Cardiac septum (tissue), 1 donor: ENCODE measurements at places on chromosomes 5 and 9. TPM values are rescaled to one million over a fixed set of nuclear protein-coding genes. Genes with fewer than 3 reads are reported as not detected.
A peak's percentile ranks its signal among the peaks of the same experiment; 100 is the strongest.

ORM2 gene
- 0.32 TPM for total RNA-seq

FAM169A gene
- 6.5 TPM for total RNA-seq

PAPPA gene
- 2.8 TPM for total RNA-seq

SLC4A9 gene
- total RNA-seq = 0.19 TPM

IL5 gene
- total RNA-seq = not detected

C1QTNF3 gene
- 2.8 TPM for total RNA-seq

FBXO38 gene
- total RNA-seq = 61.3 TPM

ACTBL2 gene
- total RNA-seq = not detected

POU5F2 gene
- total RNA-seq = 0.73 TPM

GRCh38 chr5:40321514-40321913 lies 358.2 kb upstream of the PTGER4 start:
- DNase-seq = no peak

DNA sequence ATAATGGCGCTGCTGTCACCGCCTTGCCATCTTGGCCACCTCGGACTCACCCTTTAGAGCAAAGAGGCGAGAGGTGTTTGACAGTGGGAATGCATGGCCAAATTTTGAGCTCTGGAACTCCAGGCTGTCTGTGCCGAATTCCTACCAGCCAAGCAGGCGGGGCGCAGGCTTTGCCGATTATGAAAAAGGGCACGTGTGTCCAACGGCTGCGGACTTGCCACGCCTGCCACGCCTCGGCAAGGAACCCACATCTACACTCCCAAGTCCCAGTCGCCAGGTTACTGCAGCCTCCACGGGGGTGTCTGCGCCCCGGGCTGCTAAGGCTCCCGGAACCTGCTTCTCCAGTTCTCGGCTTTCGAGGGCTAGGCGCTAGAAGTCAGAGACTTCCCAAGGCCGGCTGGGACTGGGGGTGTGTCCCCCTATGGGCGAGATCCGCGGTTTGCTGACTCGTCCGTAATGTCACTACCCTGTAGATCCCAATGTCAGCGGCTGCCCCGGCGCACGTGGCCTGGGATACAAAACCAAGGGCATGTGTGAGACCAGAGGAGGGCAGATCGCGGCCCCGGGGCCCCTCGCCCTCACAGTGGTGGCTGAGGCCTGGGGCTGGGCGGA lies 2.8 kb downstream of the NPR3 start:
- no peak for DNase-seq

- DNase-seq = peak; percentile 89
These were observed 207.9 kb downstream of the C9orf50 start for GRCh38 chr9:129412814-129413536.

DNA sequence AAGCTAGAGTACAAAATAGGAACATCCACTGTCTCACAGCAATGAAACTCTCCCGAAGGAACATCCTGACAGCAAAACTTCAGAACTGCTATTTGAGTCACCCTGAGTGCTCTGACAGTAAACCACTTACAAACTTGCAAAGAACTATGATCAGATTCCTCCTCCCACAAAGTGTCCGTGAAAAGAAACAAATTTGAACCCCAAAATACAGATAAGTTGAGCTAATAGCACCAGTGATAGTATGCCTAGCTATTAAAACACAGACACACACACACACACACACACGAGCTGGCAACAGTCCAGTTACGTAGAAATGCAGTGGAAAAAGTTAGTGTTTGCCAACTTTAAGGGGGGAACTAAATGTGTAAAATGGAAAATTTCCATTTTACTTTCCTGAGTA lies 3.1 kb upstream of the GLIS3 start:
- no peak for DNase-seq

DNA sequence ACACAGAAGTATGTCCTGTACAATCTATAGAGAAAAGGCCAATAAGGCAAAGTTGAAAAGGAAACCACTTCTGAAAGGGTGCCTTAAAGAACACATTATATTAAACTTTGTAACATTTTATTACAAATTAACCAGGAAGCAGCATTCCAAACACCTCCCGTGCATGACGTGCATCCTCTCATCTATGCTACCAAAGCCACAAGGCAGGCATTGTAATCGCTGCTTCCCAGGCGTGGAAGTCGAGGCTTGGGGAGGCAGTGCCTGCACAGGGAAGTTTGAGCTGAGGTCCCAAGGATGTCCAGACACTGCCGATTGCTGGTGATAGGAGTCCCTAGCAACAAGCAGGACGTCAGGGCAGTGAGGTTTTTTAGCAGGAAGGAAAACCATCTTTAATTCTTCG lies 44.3 kb upstream of the BARHL1 start:
- no peak for DNase-seq

DNA sequence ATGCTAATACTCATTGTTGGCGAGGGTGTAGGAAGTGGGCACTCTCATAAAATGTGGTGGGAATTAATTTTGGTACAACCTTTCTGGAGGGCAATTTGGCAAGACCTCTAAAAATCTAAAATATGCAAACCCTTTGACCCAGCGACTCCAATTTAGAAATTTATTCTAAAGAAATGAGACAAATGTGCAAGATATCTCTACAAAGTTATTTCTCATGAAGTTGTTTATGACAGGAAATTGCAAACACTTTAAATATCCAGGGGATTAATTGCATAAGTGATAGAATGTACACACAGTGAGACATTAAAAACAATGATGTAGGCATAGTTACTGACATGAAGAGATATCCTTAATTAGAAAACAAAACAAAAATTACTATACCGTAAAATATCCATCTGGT lies 246.3 kb upstream of the MAP3K1 start:
- DNase-seq = no peak

DNA sequence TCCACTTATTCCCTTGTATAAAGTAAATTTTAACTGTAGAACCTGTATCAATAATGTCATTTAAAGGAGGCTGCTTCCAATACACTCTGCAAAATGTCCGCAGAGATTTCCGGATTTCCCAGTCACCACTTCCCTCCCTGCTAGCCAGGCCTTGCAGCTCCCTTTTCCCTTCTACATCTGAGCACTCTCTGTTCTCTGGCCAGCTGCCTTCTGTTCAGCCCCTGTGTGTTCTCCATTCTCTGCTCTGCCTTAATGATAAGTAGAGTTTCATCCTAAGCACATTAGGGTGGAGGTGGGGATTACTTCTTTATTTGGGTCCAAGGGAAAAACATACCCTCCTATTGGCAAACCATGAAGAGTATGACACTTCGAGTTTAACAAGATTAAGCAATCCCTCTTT lies 719.6 kb upstream of the WWC1 start:
- DNase-seq = no peak

GRCh38 chr5:121737120-121737519 lies 114.6 kb upstream of the FTMT start:
- no peak for DNase-seq

GRCh38 chr5:151924564-151925301 lies at the start of gene GLRA1:
GLRA1 (minus strand) TSS chr5:151924851; CDS start chr5:151924549, 302 bp downstream.
- peak; percentile 76 for DNase-seq

- peak; percentile 76 for DNase-seq
These were observed 27.6 kb downstream of the ZDHHC11B start for GRCh38 chr5:756865-757345.

DNA sequence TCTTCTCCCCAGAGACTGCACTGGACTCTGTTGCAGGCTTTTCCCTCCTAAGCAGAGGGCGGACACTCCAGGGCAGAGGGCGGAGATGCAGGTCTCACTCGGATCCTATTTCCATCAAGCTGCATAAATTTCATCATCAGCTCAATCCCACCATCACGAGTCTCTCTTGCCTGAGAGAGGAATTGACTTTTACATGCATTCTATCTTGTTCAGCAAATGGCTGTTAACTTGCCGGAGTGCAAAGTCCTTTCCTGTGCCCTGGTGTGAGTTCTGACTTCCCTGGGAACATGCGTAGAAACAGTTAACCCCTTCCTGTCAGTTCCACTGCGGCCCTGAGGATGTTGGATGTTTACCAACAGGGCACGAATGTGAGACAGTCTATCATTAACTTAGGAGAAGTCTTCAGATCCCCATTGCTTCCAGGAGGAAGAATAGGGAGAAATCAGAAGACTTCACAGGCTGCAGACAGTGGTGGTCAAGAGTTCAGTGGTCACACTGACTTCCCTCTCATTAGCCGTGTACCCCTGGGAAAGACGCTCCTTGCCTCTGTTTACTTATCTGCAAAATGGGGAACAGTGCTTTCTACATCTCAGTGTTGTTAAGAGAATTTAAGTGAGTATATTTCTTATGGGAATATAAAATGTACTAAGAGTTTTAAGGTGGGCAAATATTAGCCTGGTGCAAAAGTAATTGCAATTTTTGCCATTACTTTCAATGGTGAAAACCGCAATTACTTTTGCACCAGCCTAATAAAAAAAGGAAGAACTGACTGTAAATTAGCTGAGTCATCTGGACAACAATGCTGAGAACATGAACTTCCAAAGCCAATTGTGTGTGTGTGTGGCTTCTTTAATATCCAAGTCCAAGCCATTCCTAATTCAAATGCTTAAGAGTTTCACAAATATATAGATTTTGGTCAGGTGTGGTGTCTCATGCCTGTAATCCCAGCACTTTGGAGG lies 248.0 kb downstream of the DRD1 start:
- no peak for DNase-seq

- DNase-seq = no peak
These were observed 1.4 kb downstream of the DBH start for GRCh38 chr9:133637451-133638055.

DNA sequence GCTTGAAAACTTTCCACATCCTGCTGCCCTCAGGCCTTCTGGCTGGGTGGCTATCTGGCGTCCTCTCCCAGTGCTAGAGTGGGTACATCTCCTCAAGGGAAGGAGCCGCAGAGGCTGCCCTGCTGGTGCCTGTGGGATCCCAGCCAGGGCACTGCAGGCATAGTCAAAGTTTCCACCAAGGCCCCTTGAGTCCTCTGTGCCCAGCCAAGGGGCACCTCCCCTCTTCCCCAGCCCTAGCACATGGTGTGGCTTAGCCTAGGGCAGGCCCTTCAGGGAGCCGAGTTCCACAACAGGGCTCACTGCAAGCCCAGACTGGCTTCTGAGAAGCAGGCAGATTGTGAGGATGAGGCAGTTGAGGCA lies 103.2 kb downstream of the RGS3 start:
- DNase-seq = peak; percentile 50

DNA sequence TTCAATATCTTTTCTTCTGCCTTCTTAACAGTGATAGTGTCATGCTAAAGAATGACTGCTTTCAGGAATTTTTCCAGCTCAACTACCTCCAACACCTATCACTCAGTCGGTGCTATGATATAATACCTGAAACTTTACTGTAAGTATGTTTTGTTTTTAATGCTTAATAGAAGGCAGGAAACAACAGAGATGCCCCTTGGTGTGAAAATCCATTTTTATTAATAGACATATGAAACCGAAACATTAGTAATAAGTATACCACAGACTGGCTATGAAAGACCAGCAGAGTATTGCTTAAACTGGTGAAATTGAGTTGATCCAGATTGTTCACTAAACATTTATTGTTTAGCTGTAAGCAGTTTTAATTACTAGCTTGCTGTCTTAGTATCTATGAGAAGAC lies 25.2 kb downstream of the SKP2 start:
- DNase-seq = no peak

DNA sequence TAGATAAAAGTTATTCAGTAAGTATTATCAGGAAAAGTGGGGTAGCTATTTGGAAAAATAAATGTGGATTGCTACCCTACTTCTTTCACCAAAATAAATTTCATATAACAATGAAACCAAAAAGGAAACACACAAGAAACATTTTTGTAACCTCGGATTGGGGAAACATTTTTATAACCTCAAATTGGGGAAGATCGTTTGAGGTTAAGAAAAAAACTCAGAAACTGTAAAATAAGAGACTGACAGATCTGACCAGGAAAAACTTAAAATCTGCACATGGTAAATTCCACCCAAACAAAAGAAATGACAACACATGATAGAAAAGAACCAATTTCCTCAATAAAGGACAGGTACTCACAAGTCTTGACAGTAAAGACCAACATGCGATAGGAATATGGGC lies 13.5 kb downstream of the EFCAB9 start:
- no peak for DNase-seq

DNA sequence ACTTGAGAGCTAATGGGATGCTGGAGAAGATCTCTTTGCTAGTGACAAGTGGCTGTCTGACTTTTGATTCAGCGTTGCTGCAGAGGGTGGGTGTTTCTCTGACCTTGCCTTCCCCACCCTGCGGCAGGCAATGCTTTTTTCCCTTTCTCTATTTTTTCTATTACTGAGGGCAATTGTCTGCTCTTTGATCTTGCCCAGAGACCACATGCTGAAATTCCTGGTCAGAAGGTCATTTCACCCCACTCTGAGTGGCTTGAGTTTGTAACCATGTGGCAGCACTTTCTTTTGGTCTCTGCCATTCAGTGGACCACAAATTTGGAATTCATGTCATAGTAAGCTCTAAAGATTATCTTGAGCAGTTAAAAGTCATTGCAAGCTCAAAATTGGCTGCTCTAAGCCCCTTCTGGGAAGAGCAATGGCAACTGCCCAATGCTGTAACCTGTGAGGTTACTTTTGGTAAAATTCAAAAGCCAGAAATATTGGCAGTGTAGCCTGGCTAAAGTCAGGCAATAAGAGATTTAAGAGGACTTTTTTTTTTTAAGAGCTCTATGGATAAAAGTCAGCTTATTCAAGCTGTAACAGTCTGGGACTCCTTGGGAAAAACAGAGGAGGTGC lies 30.4 kb upstream of the MTMR12 start:
- DNase-seq = no peak

- no peak for DNase-seq
These were observed 39.0 kb upstream of the TTC1 start for GRCh38 chr5:159969966-159970365.

DNA sequence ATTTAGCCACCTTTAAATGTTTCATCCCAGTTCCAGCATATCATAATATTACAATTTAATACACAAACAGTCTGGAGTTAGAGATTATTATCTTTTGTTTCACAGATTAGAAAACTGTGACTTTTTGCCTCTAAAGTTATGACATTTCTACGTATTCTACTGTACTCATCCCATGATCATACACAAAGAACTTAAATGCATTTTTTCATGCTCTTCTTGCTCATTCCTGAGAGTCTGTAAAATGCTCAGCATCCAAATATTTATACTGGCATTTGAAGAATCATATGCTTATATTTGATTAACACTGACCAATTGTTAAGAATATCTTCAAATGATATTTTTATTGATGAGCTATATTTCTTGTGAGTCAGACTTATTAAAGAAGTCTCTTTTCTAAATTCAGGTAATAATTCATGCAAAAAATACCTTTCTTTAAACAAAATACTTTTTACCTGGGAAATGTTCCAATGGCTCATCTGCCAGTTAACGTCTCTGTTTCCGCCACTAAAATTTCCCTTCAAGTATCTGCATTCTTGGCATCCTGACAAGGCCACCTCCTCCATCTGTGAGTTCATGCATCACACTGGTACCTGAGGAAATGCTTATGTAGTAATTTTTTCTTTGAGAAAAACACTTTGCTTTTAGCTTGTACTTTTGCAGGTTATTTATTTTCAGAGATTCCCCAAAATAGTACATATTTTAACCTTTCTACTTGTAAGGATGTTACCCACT lies 139.6 kb upstream of the RASA1 start:
- no peak for DNase-seq

DNA sequence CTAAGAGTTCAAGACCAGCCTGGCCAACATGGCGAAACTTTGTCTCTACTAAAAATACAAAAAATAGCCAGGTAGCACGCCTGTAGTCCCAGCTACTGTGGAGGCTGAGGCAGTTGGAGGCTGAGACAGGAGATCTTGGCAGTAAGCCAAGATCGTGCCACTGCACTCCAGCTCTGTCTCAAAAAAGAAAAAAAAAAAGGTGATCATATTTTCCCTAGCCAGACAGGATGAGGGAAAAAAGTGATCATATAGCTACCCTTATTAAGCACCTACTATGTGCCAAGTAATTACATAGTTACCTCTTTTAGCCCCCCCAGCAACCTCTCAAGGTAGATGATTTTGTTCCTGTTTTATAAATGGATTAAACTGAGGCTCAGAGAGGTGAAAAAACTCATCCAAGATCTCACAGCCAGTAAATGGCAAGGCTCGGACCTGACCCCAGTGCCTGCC lies 18.1 kb upstream of the RPL26L1 start:
- no peak for DNase-seq
